ENCODE measurements at places on chromosomes 1 and 21.
A peak's percentile ranks its signal among the peaks of the same experiment; 100 is the strongest.

DNA sequence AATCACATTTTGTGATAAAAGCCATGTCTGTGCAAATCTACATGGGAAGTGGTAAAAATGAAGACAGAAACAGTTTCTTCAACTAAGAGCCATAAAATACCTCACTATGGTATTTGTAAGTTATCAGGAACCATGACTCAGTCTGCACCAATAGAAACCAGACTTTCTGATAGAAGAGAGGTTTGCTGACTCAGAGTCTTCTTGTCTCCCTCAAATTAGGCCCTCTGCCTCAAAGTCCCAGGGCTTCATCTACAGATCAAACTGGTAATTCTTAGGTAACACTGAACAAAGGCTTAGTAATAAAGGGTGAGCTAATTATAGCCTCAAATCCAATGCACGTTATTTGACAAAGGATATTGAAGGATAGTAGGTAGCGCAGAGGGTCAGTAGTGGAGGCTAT, 30.9 kb upstream of the SSX2IP start:
- peak; percentile 72 for DNase-seq

GRCh38 chr1:203867802-203868201, 6.4 kb downstream of the SNRPE start:
- peak; percentile 15 for DNase-seq

DNA sequence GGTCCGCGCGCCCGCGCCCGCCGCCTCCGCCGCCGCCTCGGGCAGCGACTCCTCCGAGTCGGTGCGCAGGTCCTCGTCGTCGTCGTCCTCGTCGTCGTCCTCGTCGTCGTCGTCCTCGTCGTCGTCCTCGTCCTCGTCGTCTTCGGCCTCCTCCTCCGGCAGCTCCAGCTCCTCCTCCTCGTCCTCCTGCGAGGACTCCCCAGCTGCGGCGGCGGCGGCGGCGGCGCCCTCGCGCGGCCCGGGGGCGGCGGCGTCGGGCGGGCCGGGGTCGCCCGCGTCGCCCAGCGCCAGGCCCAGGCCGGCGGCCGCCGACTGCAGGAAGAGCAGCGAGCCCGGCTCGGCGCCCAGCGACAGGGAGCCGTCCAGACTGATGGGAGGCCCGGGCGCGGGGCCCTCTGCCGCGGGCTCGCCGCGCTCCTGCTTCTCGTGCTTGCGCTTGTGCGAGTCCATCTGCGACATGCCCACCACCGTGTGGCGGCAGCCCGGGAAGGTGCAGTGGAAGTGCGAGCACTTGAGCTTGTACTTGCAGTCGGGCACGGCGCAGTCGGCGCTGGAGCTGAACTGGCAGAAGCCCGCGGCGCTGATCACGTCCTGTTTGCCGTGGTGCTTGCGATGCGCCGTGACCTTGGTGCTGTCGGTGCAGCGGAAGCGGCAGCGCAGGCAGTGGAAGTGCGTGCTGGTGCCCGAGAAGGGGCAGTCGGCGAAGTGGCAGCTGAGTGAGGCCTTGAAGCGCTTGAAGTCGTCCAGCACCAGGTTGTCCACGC, 157.3 kb downstream of the CASZ1 start:
- DNase-seq, result no peak

DNA sequence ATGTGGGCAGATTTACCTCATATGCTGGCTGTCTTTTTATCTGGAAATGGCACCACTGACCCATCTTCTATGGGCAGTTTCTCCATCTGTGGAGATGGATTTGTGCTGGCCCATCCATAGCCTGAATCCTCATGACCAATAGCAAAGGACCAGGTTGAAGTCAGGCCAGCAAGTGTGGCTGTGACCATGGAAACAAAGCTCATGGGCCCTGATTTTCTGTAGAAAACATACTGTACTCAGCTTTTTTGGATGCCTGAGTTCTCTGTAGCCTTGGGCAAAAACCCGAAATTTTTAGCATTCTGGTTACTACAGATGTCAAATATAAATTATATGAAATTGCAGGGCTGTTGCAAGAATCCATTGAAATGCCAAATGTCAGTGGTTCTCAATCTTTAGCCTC, 155.0 kb downstream of the PLXNA2 start:
- DNase-seq, result no peak

GRCh38 chr1:54582566-54583306, 34.7 kb downstream of the ACOT11 start:
- DNase-seq, result no peak

DNA sequence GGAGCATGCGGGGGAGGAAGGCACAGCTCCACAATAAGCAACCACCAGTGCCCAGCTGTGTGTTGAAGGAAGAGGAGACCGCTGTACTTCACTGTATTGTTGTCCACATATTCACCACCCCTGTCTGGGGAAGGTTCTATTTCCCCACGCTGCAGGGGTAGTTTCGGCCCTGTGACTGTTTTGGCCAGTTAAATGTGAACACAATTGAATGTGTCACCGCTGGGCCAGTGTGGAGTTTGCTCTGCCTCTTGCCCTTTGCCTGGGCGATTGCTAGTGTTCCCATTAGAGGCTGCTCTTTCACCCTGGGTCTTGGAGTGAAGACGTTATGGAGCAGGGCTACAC, 32.6 kb downstream of the UBE4B start:
- DNase-seq, result no peak

- peak; percentile 74 for DNase-seq
Observed at GRCh38 chr1:148353461-148354283, 129.4 kb downstream of the PPIAL4G start.

GRCh38 chr1:72221811-72222210, 60.5 kb downstream of the NEGR1 start:
- no peak for DNase-seq

- no peak for DNase-seq
Observed at GRCh38 chr1:27564710-27565649, 39.0 kb downstream of the AHDC1 start.

GRCh38 chr1:231518485-231519034, 9.9 kb upstream of the TSNAX start:
- no peak for DNase-seq

GRCh38 chr1:112904071-112904830, 51.7 kb downstream of the SLC16A1 start:
- DNase-seq, result peak; percentile 98

DNA sequence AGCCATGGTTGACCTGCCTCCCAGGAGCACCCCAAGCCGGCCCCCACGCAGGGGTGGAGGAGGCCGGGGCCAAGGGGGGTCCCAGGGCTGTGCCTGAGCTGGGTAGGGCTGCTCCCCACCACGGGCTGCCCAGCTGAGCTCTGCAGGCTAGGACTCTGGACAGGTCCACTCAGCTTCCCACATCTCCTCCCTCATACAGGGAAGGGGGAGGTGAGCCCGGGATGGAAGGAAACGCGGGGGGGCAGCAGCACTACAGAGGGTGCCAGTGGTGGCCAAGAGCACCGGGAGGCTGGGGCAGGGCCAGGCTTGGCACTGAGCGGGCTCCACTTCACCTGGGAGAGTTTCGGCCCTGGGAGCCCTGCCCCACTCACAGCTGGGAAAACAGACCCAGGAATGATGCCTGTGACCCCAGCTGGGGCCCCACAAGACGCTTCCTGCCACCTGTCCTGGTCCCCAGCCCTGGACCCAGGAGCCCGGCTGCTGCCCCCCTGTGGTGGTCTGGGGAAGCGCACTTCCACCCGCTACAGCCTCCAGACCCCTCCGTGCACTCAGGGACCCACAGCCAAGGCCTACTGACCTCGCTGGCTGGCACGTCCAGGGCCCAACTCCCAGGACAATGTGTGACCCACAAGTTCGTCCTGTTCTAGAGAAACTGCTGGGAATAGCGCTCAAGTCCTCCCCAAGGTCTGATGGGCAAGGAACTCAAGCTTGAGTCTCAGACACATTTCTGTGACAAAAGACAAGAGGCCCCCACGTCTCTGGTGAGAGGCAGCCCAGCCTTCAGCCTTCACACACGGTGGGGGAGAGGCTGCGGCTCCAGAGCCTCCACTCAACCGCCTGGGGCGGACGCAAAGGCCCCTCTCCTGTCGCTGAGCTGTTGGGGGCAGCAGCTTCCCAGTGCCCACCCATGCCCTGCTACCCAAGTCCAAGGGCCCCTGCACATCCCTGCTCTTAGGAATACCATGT, 3.0 kb downstream of the AURKAIP1 start:
- DNase-seq, result no peak

GRCh38 chr1:63612971-63613370, 19.8 kb downstream of the PGM1 start:
- no peak for DNase-seq

DNA sequence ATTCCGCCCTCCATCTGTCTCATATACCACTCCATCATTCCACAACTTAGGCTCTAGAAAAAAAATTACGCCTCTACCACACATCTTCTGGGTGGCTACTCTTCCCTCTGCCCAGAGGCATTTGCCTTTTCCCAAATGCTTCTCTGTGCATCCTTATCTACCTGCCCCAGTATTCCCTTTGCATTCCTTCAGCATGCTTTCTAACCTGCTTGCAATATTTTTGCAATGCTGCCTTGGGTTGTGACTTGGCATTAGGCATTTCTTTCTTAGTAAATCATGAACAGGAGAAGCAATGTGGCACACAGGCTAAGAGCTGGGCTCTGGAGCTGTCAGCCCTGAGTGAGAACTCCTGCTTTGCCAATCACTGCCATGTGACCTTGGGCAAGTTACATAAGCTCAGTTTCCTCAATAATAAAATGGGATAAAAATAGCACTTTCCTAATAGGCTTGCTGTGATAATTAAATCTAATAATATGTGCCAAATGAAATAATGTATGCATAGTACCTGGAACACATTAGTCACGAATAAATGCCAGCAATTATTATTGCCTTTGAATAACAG, 276.0 kb downstream of the ASTN1 start:
- DNase-seq, result no peak

DNA sequence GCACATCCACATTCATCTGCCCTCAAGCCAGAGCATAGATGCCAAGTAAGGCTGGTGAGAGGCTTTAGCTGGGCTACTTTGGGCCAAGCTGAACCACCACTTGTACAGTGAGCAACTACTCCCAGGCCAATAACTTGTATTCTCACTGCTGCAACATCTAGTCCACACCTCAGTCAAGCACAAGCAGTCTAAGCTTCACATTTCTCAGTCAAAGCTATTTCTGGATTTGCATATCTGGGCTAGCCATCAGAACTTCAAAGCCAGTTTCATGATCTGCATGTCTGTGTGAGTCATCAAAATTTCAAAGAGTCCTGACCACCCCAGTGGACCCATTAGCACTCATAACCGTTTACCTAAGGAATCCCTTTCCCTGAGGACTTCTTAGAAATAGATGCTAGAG, 77.7 kb upstream of the DIRAS3 start:
- peak; percentile 17 for DNase-seq

DNA sequence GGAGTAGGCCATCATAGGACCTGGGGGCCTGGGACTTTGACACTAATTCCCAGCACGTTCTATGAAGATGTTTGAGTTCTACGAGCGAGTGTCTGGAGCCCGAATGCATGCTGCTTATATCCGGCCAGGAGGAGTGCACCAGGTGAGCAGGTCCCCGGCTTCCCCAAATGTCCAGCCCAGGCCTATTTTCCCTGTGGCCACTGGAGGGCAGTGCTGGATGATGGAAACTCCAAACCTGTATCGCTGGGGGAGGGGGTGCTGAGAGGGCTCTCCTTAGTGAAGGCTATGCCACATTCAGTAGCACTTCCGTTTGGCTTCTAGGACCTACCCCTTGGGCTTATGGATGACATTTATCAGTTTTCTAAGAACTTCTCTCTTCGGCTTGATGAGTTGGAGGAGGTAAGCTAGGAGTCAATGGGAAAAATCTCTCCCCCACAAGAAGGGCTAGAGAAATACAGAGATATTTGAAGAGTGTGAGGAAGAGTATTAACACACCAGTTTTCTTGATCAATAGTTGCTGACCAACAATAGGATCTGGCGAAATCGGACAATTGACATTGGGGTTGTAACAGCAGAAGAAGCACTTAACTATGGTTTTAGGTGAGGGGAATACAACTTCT, 5.2 kb upstream of the FCER1G start:
- peak; percentile 70 for DNase-seq

DNA sequence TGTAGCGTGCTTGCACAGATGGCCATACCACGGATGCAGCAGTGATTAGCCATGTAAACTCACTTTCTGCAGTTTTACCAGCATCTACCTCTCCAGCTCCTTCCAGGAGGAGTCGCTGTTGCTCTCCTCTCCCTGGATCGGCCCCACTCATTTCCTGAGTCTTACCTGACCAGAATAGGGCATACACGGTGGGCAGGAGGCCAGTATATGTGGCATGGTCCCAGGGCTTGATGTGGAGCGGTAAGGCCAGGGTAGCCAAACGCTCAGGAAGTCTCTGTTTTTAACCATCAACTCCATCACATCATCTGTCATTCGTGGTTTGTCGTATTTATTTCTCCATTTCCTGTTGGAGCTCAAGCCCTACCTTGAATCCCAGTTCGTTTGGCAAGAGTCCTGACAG, 163.4 kb upstream of the USP24 start:
- DNase-seq, result no peak

DNA sequence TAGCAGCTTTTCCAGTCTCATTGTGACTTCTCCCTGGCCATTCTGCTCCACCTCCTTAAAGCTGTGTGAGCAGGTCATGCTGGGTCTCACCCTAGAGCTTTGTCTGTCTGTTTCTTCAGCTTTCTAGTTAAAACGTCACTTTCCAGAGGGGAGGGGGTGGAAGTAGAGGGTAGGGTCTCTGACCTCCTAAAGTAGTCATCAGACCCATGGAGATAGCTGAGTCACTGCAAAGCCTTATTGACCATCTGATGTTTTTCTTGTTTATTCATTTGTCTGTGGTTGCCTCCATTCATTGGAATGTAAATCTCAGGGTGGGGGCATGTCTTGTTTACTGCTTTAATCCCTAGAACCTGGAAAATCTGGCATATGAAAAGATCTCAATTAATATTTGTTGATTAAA, 52.7 kb downstream of the ELF3 start:
- no peak for DNase-seq

- DNase-seq, result no peak
Observed at GRCh38 chr1:222279591-222279990, 268.3 kb downstream of the HHIPL2 start.

DNA sequence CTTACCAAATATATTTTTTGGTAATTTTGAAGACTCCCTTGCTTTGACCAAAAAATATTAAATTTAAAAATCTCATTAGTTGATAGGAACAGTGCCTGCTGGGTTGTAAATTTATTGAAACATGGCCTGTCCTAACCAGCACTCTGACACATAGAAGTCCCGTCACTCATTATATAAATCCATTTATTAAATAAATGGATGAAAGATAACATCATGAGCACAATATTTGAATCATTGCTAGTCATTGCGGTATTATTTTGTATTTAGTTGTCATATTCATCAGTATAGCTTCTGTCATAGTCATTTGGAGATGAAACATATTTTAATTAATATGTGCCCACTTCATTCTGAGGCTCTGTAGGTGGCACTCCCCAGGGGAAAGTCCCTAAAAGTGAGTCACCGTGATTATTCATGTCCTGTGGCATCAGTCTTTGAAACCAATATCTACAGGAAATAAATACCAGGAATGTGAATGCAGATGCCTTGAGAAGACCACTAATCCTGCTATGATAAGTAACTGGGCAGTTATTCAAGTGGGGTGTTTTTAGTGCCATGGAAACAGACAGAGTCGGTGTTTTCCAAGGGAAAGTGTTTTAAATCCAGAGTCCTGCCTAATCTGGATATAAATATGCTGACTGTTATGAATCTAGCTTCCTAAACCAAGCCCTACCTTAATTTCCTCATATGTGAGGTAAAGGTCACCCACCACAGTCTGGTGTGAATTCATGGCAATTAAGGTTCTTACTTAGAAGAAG, 302.0 kb downstream of the DUSP10 start:
- peak; percentile 99 for DNase-seq

GRCh38 chr1:151993734-151994496, at the start of gene S100A10:
Gene S100A10 (minus strand): TSS chr1:151993859. CDS start chr1:151986230, 7,629 bp downstream.
- peak; percentile 95 for DNase-seq

GRCh38 chr1:200624679-200625335, 4.3 kb upstream of the KIF14 start:
- no peak for DNase-seq

- no peak for DNase-seq
Observed at GRCh38 chr1:246365708-246366107, 141.4 kb downstream of the SMYD3 start.
